ENCODE measurements at places on chromosomes 2 and 18.

DNA sequence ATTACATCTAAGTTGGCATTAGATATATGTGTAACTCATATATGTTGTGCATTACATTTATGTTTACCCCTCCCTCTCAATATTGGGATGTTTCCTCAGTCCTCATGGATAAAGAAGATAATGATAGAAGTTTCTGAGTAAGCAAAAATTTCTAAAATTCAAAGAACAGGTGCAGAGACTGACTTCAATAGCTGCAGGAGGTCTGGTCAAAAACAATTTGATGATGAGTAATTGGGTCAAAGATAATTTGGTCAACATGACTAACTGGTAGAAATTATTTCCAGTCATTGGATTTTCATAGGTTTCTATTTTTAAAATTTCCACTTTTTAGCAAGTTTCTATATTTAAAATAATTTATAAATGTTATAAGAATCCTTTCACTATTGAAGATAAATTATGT, 1130.9 kb upstream of the SLC39A10 start:
- DNase-seq: no peak

DNA sequence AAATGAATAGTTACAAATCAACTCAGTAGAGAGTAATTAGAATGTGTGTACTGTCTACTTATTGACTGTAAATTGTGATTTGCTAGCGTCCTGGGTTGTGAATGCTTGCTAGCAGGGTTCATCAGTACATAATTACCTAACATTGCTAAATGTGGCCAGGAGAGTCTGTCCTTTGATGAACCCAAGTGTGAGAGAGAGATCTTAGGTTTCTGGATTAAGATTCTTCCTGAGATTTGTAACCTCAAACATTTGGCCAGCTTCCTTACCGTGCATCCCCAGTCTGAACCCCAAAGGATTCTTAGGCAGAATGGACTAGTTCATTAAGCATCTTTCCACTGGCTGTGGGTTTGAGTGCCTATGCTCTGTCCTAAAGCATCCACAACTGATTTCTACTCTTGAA, 84.0 kb upstream of the ITPRID2 start:
- no peak for DNase-seq

DNA sequence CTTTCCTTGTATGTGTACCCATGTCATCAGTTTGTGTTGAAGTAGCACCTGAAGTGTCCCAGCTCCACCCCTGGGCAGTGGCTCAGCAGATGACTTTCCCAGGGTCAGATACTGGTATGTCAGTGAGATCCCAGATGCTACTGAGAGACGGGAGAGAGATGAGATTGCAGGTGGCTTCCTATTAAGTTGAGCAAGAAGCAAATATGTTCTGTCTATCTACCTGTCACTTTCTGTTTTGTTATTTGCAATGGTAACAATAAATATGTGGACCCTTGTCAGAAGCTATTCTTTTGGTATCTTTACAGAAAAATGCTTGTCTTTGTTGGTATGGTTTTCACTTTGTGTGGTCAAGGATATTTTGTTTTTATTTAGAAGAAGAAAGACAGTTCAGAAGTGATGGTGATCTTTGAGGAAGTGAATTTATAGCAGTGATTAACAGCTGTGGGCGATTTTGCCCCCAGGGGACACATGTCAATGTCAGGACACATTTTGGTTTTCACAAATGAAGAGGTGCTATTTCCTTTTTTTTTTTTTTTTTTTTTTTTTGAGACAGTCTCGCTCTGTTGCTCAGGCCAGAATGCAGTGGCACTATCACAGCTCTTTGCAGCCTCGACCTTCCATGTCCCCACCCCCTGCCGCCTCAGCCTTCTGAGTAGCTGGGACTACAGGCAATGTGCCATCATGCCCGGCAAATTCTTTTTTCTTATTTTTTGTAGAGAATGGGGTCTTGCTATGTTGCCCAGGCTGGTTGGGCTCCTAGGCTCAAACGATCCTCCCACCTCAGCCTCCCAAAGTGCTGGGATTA, 21.4 kb downstream of the MGAT5 start:
- DNase-seq: no peak

DNA sequence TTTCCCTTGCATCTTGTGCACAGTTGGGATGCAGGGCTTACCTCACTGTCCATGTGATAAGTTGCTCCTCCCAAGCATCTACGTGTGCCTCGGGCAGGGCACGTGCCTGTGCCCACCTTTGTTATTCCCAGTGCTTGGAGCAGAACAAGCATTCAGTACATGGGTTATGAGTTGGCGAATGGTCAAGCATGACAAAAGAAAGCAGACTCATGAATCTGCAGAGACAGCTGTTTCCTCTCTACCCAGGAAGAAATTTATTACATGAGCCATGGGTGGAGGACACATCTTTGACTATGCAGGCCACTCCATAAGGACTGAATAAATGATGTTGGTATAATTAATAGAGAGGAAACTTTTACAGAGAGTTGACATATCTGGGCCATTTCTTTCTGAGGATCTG, 127.8 kb downstream of the TPGS2 start:
- no peak for DNase-seq

GRCh38 chr2:20378891-20379519, 28.4 kb upstream of the PUM2 start:
- peak; percentile 54 for DNase-seq

- no peak for DNase-seq
These were observed 351.0 kb downstream of the GALR1 start for GRCh38 chr18:77600674-77601073.

GRCh38 chr18:40751186-40751585, 1203.8 kb upstream of the PIK3C3 start:
- DNase-seq: no peak

DNA sequence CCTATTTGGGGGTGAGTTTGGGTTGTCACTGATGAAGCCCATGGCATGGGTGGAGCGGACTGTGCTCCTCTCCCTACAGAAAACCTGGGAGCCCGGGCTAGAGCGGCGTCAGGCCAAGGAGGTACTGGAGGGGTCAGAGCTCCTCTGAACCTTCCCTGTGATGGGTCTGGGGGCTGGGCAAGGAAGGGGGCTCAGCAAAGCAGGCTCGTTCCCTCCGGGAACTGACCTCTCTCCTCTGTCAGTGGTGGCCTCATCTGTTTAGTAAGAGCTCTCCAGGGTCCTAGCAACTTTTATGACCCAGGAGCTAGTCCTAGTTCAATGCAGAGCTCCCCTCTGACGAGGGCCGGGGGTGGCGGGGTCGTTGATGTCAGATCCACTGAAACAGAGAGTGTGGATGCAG, 62.4 kb upstream of the OTOF start:
- DNase-seq: no peak

DNA sequence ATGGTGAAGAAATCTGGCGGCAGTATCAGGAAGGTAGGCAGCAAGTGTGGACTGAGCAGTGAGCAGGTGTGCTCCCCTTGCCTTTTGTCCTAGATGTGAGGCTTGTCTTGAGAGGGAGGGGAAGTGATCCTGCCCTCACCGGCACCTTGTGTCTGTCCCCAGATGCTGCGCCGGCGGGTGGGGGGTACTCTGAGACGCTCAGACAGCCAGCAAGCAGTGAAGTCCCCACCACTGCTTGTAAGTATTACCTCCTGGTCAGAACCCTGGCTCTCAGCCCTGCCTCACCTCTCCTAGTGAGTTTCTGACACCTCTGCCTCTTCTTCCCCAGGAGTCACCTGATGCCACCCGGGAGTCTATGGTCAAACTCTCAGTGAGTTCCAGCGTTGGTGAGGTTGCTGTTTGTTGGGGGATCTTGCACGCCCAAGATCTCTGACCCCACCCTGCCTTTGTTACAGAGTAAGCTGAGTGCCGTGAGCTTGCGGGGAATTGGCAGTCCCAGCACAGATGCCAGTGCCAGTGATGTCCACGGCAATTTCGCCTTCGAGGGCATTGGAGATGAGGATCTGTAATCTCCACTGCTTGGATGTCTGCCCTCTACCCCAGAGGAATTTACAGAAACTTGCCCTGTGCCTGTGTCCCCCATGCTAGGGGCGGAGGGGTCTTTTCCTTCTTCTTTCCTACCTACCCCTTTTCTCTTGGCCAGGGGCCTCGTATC, 4.2 kb downstream of the ZNF513 start:
- no peak for DNase-seq

- DNase-seq: no peak
These were observed 253.8 kb upstream of the LYPD1 start for GRCh38 chr2:132923787-132924186.
